ENCODE measurements at places on chromosomes 13 and 19.

DNA sequence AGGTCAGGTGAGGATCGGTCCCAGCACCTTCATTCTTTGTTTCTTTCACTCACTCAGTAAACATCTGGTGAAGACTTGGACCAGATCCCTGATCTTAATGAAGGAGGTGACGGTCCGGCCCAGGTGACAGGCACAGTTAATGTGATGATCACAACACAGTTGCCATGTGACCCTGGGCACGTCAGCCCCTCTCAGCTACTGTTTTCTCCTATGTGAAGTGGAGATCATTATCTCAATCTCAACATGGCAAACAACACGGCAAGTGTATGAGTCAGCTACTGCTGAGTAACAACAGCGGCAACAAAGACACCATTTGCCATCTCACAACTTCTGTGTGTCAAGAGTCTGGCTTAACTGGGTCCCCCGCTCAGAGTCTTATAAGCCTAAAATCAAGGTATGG, 74.6 kb downstream of the GNG7 start:
- no peak for DNase-seq

DNA sequence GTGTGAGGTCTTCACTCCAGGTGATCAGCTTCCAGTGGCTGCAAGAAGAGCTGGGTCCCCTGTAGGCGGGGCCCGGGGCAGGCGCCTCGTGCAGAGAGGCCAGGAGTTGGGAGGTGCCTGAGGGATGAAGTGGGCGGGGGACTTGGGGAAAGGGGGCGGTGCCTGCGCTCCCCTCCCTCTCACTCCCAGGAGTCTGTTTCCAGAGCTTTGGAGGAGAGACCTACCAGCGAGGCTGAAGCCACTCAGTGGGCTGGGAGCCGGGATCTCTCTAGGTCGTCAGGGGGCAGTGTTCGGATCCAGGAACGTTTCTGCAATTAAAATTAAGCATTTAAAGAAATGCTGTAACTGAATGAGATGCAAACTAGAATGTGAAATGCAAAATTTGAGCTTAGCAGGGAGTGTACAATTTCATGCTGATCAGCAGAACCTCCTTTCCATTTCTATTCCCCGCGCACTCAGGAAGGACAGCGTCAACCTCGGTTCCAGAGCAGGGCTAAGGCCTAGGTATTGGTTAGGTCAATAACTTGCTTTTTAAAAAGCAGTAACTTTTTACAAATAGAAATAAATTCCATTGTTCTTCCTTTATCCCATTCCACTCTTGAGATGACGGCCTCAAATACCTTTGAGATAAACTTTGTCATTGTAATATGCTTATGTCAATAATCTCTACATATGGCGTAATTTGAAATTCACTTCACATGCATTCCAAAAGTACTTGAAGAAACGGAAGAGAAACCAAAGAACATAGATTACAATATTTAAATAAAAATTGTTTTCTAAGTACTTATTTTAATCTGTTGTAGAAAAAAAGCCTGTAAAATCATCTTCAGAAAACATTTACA, 11.6 kb downstream of the ZNF160 start:
- no peak for DNase-seq

GRCh38 chr13:114116734-114117133, 15.7 kb downstream of the RASA3 start:
- no peak for DNase-seq

GRCh38 chr13:76473552-76474134, 412.6 kb downstream of the KCTD12 start:
- DNase-seq: peak; percentile 89
